Spleen (tissue), 13 donors: ENCODE measurements at places on chromosomes 1 and 21. TPM values are rescaled to one million over a fixed set of nuclear protein-coding genes. Genes with fewer than 3 reads are reported as not detected.

Gene LAD1
- 2.4 TPM for polyA plus RNA-seq

Gene DPT
- polyA plus RNA-seq: 0.96 TPM

Gene FCAMR
- 0.38 TPM for polyA plus RNA-seq

Gene ACP6
- 8.2 TPM for polyA plus RNA-seq

Gene IL22RA1
- not detected for polyA plus RNA-seq

Gene SPATA46
- polyA plus RNA-seq: not detected

GRCh38 chr1:110339407-110340206 is 430 bp downstream of the RBM15 start:
- no peaks in the 10 kb centered on the region for H3K27me3 ChIP-seq
- no peak for DNase-seq
- peak overlapping the region; percentile 99 for H3K4me3 ChIP-seq

DNA sequence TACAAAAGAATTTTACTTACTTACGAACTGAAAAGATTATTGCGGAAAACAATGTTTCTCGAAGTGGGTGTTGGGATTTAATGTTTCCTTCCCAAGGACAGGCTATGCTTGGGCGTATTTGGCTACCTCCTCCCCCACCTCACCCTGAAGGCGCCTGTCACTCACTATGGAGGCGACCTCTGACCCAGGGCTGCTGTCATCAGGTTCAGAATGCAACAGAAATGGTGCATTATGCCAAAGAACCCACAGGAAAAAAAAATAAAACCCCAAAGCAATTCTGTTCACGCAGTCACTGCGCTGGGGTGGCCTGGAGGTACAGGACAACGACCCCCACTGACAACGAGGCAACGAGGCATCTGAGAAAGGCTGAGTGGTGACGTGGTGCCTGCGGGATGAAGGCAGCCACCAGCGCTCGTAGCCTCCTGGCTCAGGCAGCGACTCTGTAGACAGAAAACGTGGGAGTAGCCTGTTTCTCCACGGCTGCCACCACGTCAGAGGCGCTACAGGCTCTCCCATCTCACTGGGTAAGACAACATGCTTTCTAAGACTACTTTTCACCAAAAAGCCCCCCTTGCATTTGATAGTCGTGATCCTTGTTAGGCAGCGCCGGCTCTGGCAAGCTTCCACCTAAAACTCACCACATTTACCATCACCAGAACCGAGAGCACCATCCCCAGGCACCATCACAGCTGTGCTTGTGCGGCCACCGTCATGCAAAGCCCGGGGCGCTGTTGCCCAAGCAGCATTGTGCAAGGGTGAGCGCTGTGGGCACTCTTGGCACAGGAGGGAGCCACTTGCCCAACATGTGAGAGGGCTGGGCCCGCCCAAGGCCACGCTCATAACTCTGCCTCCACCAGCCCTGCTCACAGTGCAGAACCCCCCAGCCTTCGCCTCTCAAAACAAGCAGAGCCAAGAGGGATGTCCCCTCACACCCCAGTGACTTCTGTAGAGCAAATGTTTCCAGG is 14.3 kb downstream of the NADK start:
- H3K27me3 ChIP-seq: no peaks in the 10 kb centered on the region
- peak; percentile 94 for DNase-seq
- peak overlapping the region; percentile 21 for H3K4me3 ChIP-seq
- peak overlapping the region; percentile 79 for H3K27ac ChIP-seq
- H3K36me3 ChIP-seq: peaks cover 40% of the 10 kb centered on the region

GRCh38 chr1:228047183-228047466 is 35.4 kb upstream of the ARF1 start:
- no peaks in the 10 kb centered on the region for H3K4me1 ChIP-seq
- H3K36me3 ChIP-seq: no peaks in the 10 kb centered on the region
- peak; percentile 50 for DNase-seq
- H3K27me3 ChIP-seq: peaks cover 41% of the 10 kb centered on the region
- no peak overlapping the region for H3K27ac ChIP-seq

- no peak overlapping the region for H3K27ac ChIP-seq
- no peaks in the 10 kb centered on the region for H3K36me3 ChIP-seq
- H3K4me3 ChIP-seq: no peak overlapping the region
- no peaks in the 10 kb centered on the region for H3K27me3 ChIP-seq
- no peaks in the 10 kb centered on the region for H3K4me1 ChIP-seq
These were observed 74.2 kb upstream of the CXADR start for GRCh38 chr21:17438635-17439034.

DNA sequence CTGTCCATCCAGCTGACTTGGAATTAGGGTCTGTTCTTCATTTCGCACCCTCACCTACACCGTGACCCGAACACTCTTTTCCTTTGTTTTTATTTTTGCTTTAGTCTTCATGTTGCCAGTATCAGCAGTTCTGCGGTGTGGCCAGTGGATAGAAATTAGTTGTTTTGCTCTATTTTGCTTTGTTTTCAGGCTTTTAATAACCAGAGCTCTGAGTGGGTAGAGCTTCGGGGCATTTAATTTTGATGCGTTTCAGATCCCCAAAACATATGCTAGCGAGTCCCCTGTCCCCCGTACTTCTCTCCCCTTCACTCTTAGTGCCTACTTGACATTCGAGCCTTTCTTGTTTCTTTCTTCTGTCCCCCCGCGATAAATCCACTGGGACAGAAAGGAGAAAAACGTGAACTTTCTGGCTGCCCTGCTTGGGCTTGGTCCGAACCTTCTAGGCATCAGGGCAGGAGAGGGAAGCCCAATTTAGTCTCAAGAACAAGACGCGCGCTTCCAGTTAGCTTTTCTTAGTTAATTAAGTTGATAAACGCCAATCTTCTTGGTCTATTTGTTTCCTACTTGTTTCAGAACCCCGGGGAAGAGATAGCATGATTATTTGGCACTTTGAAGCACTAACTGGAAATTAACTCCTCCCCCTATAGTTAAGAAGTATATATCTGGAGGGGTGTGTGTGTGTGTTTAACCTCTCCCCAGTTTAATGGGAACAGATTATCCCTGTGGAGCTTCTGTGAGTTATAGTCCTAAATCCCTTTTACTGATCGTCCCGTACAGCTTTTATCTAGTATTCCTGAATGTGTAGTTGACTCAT is 839 bp downstream of the SWT1 start:
- no peak for DNase-seq
- H3K27ac ChIP-seq: peak overlapping the region; percentile 99
- peak overlapping the region; percentile 78 for H3K4me3 ChIP-seq
- H3K27me3 ChIP-seq: no peaks in the 10 kb centered on the region
- H3K4me1 ChIP-seq: peaks cover 46% of the 10 kb centered on the region

- no peak overlapping the region for H3K27ac ChIP-seq
- no peak for DNase-seq
- no peaks in the 10 kb centered on the region for H3K36me3 ChIP-seq
- no peak overlapping the region for H3K4me3 ChIP-seq
- H3K4me1 ChIP-seq: no peaks in the 10 kb centered on the region
- peaks cover 4% of the 10 kb centered on the region for H3K27me3 ChIP-seq
These were observed 19.5 kb downstream of the TSPAN2 start for GRCh38 chr1:115069659-115070308.
